ENCODE measurements at places on chromosomes 1 and 21. TPM values are rescaled to one million over a fixed set of nuclear protein-coding genes. Genes with fewer than 3 reads are reported as not detected.

Gene WNT9A
- 0.53 TPM for total RNA-seq

DNA sequence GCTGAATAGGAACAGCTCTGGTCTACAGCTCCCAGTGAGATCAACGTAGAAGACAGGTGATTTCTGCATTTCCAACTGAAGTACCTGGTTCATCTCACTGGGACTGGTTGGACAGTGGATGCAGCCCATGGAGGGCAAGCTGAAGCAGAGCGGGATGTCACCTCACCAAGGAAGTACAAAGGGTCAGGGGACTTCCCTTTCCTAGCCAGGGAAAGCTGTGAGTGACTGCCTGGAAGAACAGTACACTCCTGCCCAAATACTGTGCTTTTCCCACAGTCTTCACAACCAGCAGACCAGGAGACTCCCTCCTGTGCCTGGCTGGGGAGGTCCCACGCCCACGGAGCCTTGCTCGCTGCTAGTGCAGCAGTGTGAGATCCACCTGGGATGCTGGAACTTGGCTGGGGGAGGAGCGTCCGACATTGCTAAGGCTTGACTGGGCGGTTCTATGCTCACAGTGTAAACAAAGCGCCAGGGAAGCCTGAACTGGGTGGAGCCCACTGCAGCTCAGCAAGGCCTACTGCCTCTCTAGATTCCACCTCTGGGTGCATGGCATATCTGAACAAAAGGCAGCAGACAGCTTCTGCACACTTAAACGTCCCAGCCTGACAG is 14.7 kb downstream of the CR1L start:
- DNase-seq, result no peak

DNA sequence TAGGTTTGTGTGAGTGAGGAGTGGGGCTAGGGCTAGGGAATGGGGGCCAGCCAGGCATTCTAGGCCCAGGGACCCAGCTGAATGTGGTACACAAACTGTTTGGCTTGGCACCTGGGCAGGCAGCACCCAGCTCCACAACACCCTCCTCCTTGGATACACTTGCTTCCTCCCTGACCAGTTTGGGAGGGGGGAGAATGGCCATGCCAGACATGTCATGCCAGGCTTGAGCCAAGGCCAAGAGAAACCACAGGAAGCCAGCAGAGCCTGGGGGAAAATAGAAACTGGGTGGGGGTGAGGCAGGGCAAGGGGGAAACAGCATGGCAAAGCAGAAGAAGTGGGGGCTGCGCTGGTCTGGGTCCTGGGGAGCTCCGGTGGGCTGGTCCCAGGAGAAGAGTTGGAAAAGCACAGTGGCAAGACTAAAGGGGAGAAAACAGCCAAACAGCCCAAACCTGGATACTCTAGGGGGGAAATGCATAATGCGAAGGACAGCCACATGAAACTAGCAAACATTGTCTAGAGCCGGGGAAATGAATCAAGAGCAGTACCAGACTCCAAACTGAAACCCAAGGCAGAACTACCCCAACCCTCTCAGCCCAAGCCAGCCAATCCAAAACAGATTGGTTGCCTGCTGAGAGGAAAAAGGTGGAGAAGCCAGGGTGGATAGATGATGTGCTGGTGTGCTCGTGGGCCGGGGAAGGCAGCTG is 47.9 kb downstream of the LGR6 start:
- DNase-seq, result no peak

DNA sequence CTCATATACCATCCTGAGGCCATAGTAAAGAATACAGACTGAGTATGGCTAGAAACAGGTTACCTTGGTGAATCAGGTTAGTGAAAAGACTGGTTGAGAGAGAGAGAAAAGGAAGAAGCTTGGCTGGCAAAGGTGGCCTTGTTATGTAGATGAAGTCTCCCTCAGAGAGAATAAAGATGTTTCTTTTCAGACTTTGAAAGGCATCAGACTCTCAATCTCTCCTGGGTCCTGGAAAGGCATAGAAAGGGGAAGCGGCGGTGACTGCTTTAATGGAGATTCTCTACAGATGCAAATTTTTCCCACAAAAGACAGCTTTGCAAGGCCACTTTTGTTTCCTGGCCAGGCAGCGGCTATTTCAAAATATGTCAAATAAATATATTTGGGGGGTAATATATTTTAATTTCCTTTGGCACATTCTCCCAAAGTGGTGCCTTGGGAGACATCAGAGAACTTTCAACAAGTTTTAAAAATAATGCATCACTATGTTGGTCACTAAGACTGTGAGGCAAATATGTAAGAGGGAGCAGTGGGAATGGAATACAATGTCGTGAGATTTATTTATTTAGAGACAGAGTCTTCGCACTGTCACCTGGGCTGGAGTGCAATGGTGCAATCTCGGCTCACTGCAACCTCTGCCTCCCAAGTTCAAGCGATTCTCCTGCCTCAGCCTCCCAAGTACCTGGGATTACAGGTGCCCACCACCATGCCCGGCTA is 46.1 kb downstream of the NPHS2 start:
- DNase-seq, result no peak

Gene IGSF8
- 25.2 TPM for total RNA-seq

- DNase-seq, result no peak
Measured at GRCh38 chr1:86389307-86389706, 6.8 kb downstream of the ODF2L start.

Gene CD5L
- total RNA-seq, result not detected

DNA sequence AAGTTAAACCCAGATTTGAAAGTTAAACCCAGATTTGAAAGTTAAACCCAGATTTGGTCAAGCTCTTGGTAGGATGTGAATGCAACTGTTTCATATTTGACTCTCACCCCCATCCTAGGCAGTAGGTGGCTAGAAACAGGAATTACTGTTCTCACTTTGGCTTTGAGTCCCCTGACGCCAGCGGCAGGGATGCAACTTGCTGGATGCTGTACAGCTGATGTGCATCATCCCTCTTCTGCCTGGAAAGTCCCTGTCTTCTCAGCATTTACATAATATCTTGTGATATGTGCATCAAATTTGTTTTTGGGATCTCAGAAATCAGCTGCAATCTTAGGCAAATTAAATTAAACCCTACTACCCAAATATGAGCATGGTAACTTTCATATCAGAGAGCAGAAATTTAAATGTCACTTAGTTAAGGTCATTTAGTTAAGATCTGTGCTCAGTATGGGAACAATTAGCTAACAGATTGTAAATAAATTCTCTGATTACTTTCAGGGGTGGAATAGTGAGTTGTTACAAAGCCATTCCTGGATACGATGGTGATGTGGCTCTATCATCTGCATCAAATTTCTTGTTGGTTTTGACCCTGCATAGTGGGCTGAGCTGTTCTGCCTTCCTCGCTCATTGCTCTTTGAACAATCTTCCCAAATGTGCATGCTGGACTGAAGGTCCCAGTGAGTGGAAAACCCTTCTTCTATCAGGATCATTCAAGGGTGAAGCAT is 6.8 kb upstream of the HAO2 start:
- DNase-seq, result no peak

Gene SLC44A3
- 2.0 TPM for total RNA-seq

GRCh38 chr1:202107321-202107761 is 15.4 kb upstream of the GPR37L1 start:
- DNase-seq, result no peak

- DNase-seq, result no peak
Measured at GRCh38 chr1:28560886-28561285, 8.0 kb downstream of the TRNAU1AP start.

DNA sequence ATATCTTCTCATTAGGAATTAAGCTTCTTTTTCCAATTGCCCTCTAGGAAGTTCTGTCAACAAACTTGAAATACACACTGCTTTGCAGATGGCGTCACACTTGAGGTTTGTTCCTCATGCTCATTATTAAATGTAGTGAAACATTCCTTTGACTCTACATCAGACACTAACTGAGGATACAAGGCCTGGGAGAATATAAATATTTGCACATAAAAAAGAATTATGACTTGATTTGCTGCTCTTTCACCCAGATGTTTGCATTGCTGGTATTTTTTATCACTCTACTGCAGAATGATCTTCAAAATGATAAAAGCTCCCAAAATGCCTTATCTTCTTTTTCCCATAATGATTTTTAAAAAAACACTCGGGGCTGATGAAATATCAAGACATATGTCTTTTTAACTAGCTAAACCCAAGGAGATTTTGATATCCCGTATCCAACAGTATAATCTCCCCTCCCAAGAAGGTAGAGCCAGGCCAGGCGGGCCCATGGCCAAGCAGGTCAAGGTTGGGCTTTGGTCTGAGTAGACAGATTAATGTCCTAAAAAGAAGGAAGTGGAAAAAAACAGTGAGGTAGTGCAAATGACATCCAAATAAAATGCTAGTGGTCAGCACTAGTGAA is 264.6 kb downstream of the HHIPL2 start:
- peak; percentile 42 for DNase-seq

GRCh38 chr1:64515427-64515826 is 45.5 kb downstream of the CACHD1 start:
- no peak for DNase-seq

- no peak for DNase-seq
Measured at GRCh38 chr21:31340942-31341487, 3.0 kb downstream of the TIAM1 start.

GRCh38 chr1:78792756-78793155 is 143.1 kb downstream of the IFI44 start:
- DNase-seq, result no peak

- DNase-seq, result peak; percentile 56
Measured at GRCh38 chr1:157249326-157249725, 111.1 kb upstream of the ETV3 start.

Gene KRTAP21-2
- total RNA-seq, result not detected

- no peak for DNase-seq
Measured at GRCh38 chr1:101738475-101738874, 258.3 kb downstream of the OLFM3 start.

GRCh38 chr21:40850071-40850470 is 3.1 kb upstream of the DSCAM start:
- peak; percentile 60 for DNase-seq

Gene IFI16
- 97.6 TPM for total RNA-seq

DNA sequence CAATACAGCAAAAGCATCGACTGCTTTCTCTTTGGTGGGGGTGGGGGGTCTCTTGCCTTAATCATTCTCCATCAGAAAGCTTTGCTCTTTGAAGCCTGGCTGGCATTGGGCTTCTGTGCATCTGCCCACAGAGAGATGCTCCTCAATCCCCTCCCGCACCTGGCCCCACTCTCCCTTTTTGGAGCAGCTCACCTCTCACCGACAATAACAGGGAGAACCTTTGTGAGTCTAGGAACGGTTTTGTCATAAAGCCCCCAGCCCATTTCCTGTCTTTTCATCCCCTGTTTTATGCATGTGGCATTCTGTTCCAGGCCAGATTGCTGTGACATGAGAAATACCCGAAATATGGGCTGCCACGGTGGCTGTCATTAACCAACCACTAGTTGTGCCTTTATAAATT is 469.0 kb upstream of the VAMP3 start:
- no peak for DNase-seq

GRCh38 chr1:204134103-204134502 is 17.7 kb downstream of the ETNK2 start:
- no peak for DNase-seq

Measured in foreskin keratinocyte (primary cell).